ENCODE measurements at places on chromosomes 16 and 17.

- DNase-seq, result no peak
Measured at GRCh38 chr17:73013816-73014663, 78.4 kb downstream of the SLC39A11 start.

- DNase-seq, result no peak
Measured at GRCh38 chr16:89010210-89010925, 33.4 kb upstream of the CBFA2T3 start.

DNA sequence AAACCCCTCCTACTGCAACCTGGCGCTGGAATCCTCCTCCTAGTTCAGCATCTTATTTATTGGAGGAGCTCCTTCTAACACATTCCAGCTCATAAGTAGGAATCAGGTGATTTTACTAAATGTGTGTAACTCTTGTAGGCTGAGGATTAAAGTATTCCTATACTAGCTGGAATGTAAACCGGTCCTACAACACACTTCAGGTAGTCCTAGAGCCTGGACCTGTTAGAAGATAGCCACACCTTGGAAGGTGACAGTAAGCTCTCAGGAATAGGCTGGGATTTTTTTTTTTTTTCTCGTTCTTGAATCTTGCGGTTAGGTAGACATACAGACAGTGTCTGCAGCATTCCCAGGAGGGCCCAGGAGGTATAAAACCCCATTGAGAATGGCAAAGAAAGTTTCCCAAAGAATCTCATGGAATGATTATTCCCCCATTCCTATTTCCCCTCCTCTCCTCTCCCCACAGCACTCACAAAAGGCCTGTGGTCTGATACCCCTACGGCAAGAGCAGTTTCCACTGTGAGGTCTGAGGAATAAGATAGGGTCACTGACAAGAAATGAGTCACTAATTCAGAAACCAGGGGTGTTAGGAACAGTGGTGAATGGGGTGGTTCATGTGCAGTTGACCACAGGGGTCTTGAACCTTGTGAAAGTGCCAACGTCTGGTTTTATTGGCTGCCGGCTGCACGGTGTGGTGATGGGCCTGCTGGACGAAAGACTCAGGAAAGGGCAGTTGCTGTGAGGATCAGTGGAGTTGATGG, 267.1 kb downstream of the UTP18 start:
- DNase-seq, result no peak

GRCh38 chr16:19621445-19621844, 65.9 kb downstream of the VPS35L start:
- no peak for DNase-seq

DNA sequence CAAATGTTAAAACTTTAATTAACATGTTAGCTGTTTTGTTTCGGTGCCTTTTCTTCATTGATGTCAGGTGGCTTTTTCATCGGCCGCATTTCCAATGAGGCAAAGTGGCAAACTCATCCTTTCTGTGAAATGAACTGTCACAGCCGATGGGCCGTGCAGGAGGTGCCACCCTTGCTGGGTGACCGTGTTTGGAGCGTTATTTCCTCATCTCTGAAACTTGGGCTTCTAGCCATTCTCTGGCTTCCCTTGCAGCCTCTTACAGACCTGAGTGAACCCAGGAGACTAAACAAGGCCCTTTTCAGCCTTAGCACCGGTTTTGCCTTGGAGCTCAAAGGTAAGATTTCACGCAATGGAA, 42.2 kb upstream of the PRSS54 start:
- no peak for DNase-seq

GRCh38 chr16:80804526-80805383, at the start of gene CDYL2:
Gene CDYL2 (minus strand): TSS chr16:80804598. CDS start chr16:80804173, 425 bp downstream.
- peak; percentile 6 for DNase-seq

DNA sequence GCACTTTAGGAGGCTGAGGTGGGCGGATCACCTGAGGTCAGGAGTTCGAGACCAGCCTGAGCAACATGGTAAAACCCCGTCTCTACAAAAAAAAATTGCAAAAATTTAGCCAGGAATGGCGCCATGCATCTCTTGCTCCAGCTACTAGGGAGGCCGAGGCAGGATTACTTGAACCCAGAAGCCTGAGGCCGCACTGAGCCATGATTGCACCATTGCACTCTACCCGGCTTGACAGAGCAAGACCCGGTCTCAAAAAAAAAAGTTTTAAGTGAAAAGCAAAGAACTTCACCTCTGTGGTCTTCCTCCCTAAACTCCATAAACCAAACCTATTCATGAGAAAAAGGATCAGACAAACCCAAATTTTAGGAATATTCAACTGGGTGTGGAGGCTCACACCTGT, 7.0 kb downstream of the CD2BP2 start:
- DNase-seq, result no peak

GRCh38 chr17:66655861-66656260, 179.1 kb upstream of the CACNG5 start:
- DNase-seq, result peak; percentile 60

DNA sequence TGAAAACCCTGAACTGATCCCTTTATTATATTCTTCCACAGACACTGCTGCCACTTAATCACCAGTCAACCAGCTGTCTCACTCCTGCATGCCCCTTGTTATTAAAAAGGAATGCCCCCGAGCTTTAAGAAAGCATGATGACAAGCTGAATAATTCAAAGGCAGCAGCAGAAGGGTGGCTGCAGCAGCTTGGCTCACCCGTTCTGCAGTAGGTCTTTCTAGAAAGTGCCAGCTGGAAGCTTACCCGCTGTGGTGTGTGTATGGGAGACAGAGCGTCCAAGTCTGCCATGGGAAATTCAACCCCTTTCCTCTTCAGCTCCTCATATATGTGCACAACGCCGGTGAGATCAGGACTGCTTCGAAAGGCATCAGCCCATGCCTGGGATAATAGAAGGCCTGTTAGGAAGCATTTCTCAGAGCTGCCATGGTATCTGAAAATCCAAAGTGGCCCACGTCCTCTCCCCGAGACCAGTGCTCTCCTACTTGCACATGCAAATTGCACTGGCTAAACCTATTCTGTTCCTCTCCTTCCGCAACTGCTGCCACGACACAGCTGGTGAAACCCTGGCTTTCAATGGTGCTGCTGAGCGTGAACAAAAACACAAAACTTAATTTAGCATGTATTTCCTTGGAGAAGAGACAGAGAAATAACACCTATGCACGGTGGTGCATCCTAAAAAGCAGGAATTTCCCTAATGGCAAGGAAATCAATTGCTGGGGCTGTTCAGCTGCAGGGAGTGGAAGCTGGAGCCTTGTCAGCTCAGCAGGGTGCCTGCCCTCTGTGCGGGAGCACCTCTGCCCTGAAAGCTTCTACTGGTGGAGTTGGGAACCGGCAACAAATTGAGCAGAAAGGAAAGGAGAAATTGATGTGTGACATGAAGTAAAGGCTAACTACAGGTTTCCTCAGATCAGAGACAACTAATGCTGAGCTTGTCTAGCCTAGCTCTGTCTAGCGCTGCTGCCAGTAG, 47.9 kb upstream of the SREBF1 start:
- no peak for DNase-seq

DNA sequence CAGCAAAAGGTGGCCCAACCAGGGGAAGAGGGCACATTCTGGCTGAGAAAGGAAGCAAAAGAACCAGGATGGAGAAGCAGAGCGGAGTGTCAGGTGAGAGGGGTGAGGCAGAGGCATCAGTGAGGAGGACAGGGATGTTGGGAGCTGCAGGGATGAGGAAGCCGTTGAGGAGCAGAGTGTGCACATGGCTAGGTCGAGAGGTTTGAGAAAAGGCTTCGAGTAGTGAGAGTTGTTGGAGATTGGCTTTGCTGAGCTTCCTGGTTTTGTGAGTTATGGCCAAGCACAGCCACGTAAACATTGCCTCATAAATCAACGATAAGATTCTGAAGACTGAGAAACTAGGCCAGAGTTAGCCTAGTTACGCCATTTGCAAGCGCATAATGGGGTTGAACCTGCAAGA, 26.9 kb downstream of the DNAH2 start:
- DNase-seq, result no peak

- no peak for DNase-seq
Measured at GRCh38 chr17:79046916-79047280, 22.9 kb downstream of the C1QTNF1 start.

DNA sequence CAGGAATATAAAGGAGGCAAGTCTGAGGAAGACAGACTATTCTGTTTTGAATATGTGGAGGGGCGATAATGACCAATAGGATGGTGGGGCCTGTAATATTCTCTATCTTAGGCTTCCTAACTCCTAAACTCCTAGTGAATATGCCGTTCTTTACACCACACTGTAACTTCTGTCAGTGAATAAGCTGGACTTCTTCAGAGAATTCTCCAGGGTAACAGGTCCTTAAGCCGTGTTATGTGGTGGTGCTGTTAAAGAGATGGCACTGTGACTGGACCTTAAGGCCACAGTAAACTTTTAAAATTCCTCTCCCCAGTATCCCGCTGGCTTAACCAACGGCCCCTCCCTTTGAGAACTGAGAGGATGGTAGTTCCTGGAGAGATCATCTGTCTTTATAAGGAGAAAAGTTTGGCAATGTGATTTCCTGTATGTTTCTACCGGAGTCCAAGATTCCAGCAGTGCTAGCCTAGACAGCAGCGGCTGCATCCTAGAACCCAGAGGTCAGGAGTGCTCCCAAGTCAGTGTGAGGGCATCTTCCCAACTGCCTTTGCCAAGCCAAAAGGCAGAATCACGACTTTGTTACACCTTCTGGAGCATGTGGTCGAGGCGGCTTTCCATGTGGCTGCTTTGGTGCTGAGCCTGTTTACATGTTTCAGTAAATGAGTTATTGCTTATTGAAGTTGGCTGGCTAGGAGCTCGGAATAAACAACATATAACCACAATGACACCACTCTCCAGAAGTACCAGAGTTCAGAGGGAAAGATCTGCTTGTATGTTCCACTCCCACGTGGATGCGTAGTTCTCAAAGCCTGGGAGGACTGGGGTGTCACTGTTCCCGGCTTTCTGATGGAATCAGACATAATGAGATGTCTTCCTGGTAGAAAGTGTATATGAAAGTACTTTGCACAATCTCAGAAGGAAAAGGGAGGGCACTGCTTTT, 41.0 kb downstream of the TUBD1 start:
- DNase-seq, result no peak

GRCh38 chr16:19613834-19614233, 58.3 kb downstream of the VPS35L start:
- no peak for DNase-seq
